ENCODE measurements at places on chromosomes 2 and 18. TPM values are rescaled to one million over a fixed set of nuclear protein-coding genes. Genes with fewer than 3 reads are reported as not detected.

GRCh38 chr2:79530443-79530842 lies 17.6 kb downstream of the CTNNA2 start:
- H3K4me3 ChIP-seq, result no peak overlapping the region
- DNase-seq, result no peak
- H3K27ac ChIP-seq, result no peak overlapping the region
- no peaks in the 10 kb centered on the region for H3K27me3 ChIP-seq
- H3K4me1 ChIP-seq, result no peaks in the 10 kb centered on the region

The SULT1C3 gene
- total RNA-seq, result not detected

The TRIM43 gene
- not detected for total RNA-seq

GRCh38 chr2:212284166-212284565 lies 254.4 kb downstream of the ERBB4 start:
- H3K4me3 ChIP-seq, result no peak overlapping the region
- no peak overlapping the region for H3K27ac ChIP-seq
- DNase-seq, result no peak
- H3K27me3 ChIP-seq, result no peaks in the 10 kb centered on the region
- H3K4me1 ChIP-seq, result no peaks in the 10 kb centered on the region

GRCh38 chr2:52810460-52810859 lies 957.1 kb upstream of the CHAC2 start:
- DNase-seq, result no peak
- no peaks in the 10 kb centered on the region for H3K27me3 ChIP-seq
- H3K27ac ChIP-seq, result no peak overlapping the region
- no peaks in the 10 kb centered on the region for H3K4me1 ChIP-seq

GRCh38 chr18:48514786-48515185 lies 24.0 kb upstream of the CTIF start:
- no peaks in the 10 kb centered on the region for H3K4me1 ChIP-seq
- no peak for DNase-seq
- no peak overlapping the region for H3K4me3 ChIP-seq
- H3K36me3 ChIP-seq, result no peaks in the 10 kb centered on the region

The ASTL gene
- total RNA-seq, result not detected

DNA sequence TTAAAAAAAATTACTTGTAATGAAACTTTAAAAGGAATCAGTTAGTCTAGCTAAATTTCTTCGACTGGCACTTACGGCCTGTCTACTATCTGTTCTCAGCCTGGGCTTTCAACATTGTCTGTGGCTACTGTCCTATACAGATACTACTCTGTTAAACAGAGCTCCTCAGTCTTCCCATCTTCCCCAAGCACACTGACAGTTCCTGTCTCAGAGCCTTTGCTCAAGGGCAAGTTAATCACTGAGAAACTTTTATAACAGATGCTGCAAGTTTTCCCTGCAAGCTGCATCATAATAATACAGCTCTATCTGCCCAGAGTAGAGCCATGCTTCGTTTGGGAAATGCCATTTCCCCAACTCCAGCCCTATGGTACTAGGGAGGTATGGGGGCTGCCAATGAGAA lies 11.3 kb upstream of the YPEL5 start:
- no peaks in the 10 kb centered on the region for H3K36me3 ChIP-seq
- no peak overlapping the region for H3K4me3 ChIP-seq
- H3K27me3 ChIP-seq, result no peaks in the 10 kb centered on the region

The TBR1 gene
- not detected for total RNA-seq

The ADD2 gene
- total RNA-seq, result 0.20 TPM

GRCh38 chr18:58886864-58887612 lies 22.4 kb downstream of the ZNF532 start:
- peak overlapping the region; percentile 75 for H3K27ac ChIP-seq
- H3K36me3 ChIP-seq, result peaks cover 9% of the 10 kb centered on the region
- no peaks in the 10 kb centered on the region for H3K27me3 ChIP-seq
- peaks cover 39% of the 10 kb centered on the region for H3K4me1 ChIP-seq
- no peak for DNase-seq

- H3K27me3 ChIP-seq, result no peaks in the 10 kb centered on the region
- H3K4me3 ChIP-seq, result peak overlapping the region; percentile 51
- H3K4me1 ChIP-seq, result peaks cover 92% of the 10 kb centered on the region
- peak overlapping the region; percentile 100 for H3K27ac ChIP-seq
- peak; percentile 77 for DNase-seq
- H3K36me3 ChIP-seq, result no peaks in the 10 kb centered on the region
Observed at GRCh38 chr2:127076924-127077323, 30.0 kb downstream of the BIN1 start.

GRCh38 chr2:191311627-191312026 lies 66.4 kb downstream of the MYO1B start:
- H3K27me3 ChIP-seq, result no peaks in the 10 kb centered on the region
- H3K36me3 ChIP-seq, result no peaks in the 10 kb centered on the region
- no peak for DNase-seq
- no peak overlapping the region for H3K27ac ChIP-seq

GRCh38 chr18:49842656-49843055 lies 29.3 kb upstream of the ACAA2 start:
- no peak for DNase-seq
- peaks cover 10% of the 10 kb centered on the region for H3K4me1 ChIP-seq
- no peak overlapping the region for H3K4me3 ChIP-seq
- H3K27ac ChIP-seq, result no peak overlapping the region

DNA sequence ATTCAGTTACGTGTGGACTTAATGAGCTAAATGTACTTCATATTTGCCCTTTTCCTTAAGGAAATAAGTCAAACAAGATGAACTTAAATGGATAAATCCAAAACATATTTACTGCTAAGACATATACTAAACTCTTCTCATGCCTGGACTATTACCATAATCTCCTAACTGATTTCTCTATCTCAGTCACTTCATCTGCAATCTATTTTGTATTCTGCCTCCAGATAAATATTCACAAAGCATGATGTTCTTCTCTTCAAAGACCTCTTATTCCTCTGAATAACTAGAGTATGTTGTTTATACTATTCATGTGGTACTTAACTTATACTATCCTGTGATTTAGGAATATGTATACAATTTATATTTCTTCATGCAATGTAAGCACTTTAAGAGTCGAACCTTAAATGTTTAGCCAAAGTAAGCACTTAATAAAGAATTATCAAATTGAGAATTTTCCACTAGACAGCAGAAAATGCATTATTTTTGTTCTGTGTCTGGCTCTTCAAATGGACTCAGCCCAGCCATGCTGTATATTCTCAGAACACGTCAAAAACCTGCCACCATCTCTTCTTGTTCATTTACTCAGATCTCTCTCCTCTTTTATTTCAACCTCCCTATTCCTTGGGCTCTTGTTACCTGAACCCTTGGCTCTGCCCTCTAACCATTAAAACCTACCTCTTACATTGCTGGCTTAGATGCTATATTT lies 79.9 kb upstream of the ARHGAP28 start:
- DNase-seq, result no peak
- H3K27ac ChIP-seq, result no peak overlapping the region
- H3K27me3 ChIP-seq, result no peaks in the 10 kb centered on the region
- no peaks in the 10 kb centered on the region for H3K36me3 ChIP-seq
- H3K4me3 ChIP-seq, result no peak overlapping the region

The SLC4A5 gene
- total RNA-seq, result 3.8 TPM

- H3K27ac ChIP-seq, result no peak overlapping the region
- no peaks in the 10 kb centered on the region for H3K4me1 ChIP-seq
- H3K27me3 ChIP-seq, result no peaks in the 10 kb centered on the region
- no peaks in the 10 kb centered on the region for H3K36me3 ChIP-seq
- no peak overlapping the region for H3K4me3 ChIP-seq
Observed at GRCh38 chr2:112168422-112169124, 30.4 kb downstream of the FBLN7 start.

DNA sequence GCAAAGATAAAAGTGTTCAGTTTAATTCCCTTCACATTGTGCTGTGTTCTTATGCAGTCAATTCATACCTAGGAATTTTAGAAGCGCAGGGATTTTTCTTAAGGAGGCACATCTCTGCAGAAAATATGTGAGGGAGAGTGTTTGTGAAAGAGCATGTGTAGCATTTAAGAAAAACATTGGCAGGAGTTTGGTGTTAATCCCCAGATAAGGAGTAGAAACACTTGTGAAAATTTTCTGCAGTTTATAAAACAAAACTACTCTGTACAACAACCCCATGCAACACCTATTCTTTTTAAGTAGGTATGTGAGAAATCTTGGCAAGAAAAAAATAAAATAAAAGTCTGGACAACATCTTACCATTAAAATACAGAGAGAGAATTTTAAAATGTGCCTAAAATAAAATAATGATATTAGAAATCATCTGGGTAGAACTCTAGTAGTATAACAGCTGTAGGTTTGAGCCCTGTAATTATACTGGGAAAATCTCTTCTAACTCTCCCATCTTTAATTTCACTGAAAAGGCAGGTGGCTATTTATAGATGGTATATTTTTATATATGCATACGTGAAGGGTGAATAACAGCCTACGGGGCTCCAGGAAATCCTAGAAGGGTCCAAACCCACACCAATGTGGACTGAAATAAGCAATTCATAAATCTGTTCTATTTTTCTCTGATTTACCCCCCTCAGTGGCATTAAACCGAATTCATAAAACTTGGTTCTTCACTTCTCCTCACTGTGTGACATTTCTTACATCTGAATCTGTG lies 6.6 kb downstream of the FZD7 start:
- no peak for DNase-seq
- H3K36me3 ChIP-seq, result no peaks in the 10 kb centered on the region
- no peak overlapping the region for H3K4me3 ChIP-seq
- H3K27me3 ChIP-seq, result no peaks in the 10 kb centered on the region

- no peak overlapping the region for H3K27ac ChIP-seq
- no peaks in the 10 kb centered on the region for H3K27me3 ChIP-seq
- H3K36me3 ChIP-seq, result no peaks in the 10 kb centered on the region
- DNase-seq, result no peak
- H3K4me3 ChIP-seq, result no peak overlapping the region
Observed at GRCh38 chr18:2356906-2357305, 214.4 kb downstream of the METTL4 start.
